Left ventricle myocardium superior (tissue), 1 donor: ENCODE measurements at places on chromosomes 2 and 18. TPM values are rescaled to one million over a fixed set of nuclear protein-coding genes. Genes with fewer than 3 reads are reported as not detected.

TLX2 gene
- not detected for total RNA-seq

IL37 gene
- not detected for total RNA-seq

DNA sequence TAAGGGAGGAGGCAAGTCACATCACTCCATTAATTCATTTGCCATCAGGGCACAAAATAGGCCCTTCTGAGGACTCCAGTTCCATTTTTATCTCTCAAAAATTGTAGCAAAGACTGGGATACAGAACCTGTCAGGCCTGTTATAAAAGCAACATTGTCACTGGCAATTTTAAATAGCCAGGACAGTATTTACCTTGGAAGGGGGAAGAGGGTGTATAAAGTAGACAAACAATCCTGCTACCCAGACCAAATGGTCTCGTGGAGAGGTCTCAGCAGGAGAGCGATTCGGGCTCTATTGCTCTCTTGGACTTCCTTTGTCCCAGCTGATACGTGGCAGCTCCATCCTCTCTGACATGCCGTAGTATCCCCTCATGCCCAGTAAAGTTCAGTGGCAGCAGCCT is 740.3 kb upstream of the HS6ST1 start:
- DNase-seq = no peak

IL36A gene
- total RNA-seq = not detected

SERPINB13 gene
- total RNA-seq = not detected

DNA sequence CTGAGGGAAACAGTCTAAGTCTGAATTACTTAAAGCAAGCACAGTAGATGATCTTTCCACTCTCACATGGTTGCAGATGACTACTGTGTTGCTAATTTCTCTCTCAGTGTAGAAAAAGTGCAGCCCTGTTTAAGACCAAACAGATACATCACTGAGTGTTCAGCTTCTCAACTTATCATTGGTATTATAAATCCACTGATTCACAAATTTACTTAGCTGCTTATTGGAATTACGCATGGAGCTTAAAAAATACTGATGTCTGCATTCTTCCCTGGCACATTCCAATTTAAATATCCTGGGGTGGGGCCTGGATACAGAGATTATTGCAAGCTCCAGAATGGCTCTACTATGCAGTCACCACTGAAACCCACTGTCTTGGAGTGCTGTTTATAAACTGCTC is 411.2 kb downstream of the RND3 start:
- DNase-seq = no peak

NPHP1 gene
- 4.1 TPM for total RNA-seq

ACMSD gene
- not detected for total RNA-seq

DNA sequence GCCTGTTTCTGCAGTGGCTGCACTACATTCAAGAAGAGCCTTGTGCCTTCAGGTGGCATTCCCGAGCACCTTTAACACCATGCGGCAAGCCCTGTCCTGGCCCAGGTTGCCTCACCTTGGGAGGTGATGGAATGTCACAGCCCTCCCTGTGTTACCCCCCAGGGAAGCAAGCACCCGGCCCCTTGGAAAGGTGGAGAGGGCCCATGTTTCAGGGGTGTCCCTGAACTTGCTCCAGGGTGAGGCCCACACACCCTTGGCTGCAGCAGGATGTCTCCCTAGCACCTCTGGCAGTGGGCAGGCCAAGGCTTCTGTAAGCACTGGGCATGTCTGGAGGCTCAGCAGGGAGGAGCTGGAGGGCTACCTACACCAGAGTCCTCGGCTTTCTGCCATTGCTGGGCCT is 29.3 kb upstream of the ACAA2 start:
- DNase-seq = no peak

- DNase-seq = no peak
Observed at GRCh38 chr2:238926761-238927611, 79.1 kb downstream of the TWIST2 start.

SLC9A2 gene
- total RNA-seq = 0.15 TPM

DNER gene
- 1.6 TPM for total RNA-seq

DNA sequence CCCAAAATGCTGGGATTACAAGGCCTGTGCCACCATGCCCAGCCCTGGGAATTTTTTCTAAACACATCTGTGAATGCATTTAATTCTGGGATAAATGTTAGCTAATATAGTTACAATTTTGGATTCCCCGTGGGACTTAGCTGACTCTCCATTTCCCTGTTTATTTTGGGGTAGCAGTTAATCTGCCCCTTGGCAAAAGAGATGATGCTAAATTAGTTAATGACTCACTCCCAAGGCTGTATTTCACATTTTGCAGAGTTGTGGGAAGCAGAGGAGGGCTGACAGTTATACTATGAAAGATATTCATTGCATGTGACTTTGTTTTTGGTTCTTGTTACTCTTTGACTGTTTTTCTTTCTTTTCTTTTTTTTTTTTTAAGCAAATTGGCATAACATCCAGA is 3.2 kb downstream of the MTHFD2 start:
- no peak for DNase-seq

GRCh38 chr2:12412898-12413305 is 303.8 kb upstream of the TRIB2 start:
- DNase-seq = no peak
